ENCODE measurements at places on chromosomes 3 and 15.

- DNase-seq, result no peak
Observed at GRCh38 chr3:15204005-15204404, 2.0 kb upstream of the CAPN7 start.

GRCh38 chr3:73365756-73366397 is 258.9 kb downstream of the PDZRN3 start:
- peak; percentile 43 for DNase-seq

DNA sequence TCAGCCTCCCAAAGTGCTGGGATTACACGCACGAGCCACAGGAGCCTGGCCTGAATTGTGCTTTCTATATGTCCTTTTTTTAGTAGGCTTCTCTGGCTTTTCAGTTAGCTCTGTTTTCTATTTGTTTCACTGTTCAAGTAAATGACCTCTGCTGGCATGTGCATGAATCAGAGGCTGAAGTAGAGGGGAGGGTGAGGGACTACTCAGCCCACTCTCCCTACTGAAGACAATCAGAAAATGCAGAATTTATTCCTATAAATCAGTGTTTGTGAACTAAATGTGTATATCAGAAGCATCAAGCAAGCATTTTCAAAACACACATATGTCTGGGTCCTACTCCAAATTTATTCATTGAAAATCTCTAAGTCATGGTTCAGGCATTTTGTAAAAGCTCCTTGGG is 45.0 kb downstream of the ZMAT3 start:
- DNase-seq, result no peak

- no peak for DNase-seq
Observed at GRCh38 chr15:31974855-31975829, 55.2 kb upstream of the CHRNA7 start.

- no peak for DNase-seq
Observed at GRCh38 chr3:97899331-97899730, 72.9 kb downstream of the RIOX2 start.

DNA sequence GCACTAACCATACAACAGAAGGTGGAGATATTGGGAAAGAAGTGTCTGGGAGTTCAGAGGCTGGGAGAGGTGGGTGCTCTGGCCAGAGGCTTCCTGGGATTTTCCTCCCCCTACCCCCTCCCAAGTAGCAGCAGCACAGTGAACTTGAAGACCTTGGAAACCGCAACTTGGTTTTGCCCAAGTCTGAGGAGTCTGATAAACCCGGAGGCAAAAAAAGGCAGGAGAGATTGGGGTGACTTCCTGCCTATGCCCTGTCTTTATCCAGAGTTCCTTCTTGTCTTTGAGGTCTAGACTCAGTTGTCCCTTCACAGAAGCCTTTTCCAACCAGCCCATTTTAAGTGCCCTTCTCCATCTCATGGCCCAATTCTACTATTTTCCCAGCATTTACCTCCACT is 25.4 kb upstream of the THRB start:
- no peak for DNase-seq

DNA sequence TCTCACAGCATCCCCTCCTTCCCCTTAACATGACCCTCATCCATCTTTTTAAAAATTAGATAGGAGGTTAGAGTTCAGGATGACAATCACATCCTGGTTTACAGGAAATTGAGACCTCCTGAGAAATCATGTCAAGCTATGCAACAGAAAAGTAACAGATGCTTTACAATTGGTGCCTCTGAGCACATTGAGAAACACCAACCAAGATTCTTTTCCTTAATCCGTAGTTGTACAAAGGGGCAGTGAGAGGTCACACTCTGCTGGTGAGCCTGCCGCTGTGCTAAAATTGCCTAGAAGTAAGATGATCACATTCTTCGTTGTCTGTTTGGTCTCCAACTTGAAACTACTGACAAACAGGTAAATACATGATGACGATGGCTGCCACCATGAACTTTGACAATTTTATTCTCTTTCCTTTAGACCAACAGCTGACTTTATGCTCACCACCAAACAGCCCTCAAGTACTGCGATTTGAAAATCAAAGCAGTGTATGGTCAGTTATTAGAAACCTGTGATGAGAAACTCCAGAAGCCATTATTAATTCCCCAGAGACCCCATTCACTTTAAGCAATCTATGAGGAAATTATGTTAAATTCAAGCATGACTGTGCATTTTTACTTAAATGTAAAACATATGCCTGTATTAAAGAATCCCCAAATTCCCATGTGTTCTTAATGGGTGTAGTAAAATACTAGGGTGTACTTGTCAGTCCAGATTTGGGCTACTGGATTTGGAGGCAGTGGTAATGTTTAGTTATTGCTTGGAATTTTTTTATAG is 210.7 kb upstream of the UBE2E1 start:
- no peak for DNase-seq

GRCh38 chr3:190616637-190617036 is 102.8 kb downstream of the IL1RAP start:
- no peak for DNase-seq

DNA sequence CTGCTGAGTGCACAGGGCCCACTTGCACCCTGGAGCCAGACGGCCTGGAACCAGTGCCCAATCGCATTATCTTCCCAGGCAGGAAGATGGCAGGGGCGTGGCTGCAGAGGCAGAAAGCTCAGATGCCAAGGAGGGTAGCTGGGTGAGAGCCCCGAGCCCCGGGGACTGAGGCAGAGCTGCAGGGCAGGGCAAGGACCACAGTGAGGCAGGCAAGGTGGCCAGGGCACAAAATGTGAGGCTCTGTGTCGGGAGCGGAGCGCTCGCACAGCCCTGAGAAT is 1.6 kb upstream of the CCDC33 start:
- no peak for DNase-seq
